NCI-H2081 treated with DMSO at 0.1 percent for 48 hours (cell line): ENCODE measurements at places on chromosomes 12 and 14.

DNA sequence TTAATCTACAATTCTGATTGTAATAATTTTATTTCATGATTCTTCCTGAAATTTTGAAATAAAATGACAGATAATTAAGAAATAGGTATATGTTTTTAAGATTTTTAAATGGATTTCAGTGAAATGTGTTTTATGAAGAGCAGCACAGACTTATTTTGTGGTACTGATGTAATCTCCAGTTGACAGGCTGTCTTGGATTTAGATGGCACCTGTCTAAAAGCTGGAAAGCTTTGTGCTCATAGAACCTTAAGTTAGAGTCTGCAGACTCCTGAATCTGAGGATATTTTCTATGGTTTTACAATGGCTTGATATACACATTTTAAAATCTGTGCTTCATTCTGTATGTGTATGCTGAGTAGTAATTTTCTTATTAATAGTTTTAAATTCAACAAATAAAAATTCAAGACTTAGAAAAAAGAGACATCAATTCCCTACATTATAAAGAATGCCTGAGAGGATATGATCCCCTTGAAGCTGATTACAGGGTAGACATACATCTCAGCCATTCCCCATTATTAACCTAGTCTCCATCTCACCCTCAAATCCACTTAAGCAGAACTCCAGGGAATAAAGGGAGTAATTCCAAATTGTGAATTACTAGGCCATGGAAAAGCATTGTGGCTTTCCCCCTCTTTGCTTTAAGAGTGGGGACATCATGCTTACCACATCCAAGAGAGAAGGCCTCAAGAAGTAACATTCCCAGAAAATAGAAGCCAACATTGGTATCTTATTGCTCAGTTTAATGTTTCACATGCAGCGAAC lies 33.7 kb upstream of the ACSS3 start:
- no peak for DNase-seq

DNA sequence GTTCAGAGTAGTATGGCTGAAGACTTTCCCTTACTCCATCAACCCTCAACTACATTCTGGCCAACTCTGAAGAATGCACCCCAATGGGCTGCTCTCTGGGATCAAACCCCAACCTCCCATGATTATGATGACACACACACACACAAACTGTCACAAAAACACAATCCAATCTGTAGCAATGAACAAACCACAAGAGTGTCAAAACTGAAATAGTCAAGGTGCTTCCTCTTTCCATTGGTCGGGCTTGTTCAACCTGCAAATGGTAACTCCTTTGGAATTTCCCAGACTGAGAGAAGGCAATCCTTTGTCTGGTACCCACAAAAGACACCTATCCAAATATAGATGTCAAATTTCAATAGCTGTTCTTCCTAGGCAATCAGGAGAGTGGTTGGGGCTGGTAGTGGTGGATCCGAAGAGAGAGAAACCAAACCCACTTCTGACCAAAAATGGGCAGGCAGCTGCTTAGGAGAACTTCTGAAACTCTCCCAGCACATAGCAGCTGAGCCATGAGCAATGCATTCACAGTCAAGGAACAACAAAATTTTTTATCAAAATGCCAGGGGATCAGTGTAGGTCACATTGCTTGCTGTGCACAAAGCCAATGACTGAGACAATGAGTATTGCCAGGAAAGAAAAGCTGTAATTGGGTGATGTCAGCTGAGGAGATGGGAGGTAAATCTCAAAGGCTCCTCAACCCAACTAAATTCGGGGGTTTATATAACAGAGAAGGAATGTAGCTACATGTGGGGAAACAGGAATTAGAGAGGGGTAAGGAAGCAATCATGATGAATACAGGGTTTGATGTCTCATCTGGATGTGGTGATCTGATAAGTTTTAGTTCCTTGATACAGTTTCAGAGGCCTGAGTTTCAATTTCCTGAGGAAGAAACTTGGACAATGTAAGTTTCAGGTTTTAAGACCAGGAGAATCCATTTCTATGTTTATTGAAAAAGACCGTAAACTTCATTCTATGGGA lies 191.4 kb downstream of the KITLG start:
- no peak for DNase-seq

DNA sequence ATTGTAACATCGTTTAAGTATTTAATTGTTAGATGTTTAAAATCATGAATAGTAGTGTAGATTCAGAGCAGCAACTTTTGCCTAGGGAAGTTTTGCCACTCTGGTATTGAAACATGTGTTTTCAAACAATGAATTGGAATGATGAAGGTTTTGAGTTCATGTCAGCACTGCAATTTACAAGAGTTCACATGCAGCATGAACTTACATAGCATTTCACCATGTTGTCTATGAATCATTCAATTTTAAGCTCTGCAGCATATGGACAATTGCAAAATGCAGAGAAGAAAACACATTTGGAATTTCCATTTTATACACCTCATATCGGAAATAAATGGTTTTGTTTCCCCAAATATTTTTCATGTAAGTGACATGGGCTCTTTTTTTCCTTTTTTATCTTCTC lies 170.7 kb upstream of the CDKN3 start:
- DNase-seq, result no peak

- DNase-seq, result no peak
Measured at GRCh38 chr12:59452259-59452658, 143.6 kb upstream of the SLC16A7 start.

- no peak for DNase-seq
Measured at GRCh38 chr12:109582636-109583035, 9.0 kb downstream of the MVK start.

- no peak for DNase-seq
Measured at GRCh38 chr14:56702515-56702914, 107.8 kb downstream of the OTX2 start.
